ENCODE measurements at places on chromosomes 3 and 15.
A peak's percentile ranks its signal among the peaks of the same experiment; 100 is the strongest.

DNA sequence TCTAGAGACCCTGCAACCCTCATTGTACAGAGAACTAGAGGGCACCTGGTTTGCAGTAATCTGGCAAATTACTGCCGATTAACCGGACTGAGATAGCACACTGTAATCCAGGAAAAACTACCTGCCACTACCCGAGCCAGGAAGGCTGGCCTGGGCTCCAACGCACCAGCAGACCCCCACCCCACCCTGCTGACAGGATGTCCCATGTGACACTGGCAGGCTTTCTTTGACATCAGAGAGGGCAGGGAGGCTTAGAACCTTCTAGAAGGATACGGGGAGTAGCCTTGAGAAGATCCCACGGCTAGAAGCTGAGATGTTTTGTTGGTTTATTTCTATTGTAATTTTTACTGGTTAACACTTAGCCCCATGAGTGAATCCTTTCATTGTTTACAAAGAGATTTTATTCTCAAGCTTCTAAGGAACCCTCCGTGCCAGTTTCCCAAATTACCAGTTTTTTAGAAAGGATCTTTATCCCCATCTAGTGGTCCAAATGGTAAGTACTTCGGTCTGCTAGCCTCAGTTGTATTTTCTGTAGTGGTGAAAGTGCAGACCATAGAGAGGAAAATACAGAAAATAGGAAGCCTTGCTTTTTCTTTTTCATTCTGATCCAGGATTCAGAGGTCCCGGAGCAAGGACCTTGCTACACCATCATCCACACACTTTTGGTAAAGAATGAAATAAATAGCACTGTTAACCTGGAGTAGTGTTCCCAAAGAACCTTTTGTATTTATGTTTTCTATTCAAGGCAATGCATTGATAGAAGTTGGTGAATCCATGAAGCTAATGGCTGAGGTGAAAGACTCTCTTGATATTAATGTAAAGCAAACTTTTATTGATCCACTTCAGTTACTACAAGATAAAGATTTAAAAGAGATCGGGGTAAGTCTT is 81.9 kb upstream of the ADAMTSL3 start:
- DNase-seq: peak; percentile 62

DNA sequence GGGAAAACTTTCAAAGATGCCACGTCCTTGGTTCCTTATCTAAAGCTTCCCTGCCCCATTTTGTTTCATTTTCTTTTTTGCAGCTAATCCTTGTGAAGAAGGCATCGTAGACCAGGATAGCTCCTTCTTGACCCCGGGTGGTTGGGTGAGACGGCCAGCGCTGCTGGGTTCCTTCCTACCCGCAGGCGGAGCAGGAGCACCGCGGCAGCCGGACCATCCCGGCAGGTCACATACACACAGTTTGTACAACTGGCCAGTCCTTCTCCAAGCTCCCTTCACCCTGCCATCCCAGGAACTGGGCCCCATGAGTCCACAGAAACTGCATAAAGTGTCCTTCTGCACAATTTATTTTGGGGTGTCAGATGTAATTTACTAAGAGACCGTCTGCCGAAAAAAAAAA is 83.9 kb downstream of the MEGF11 start:
- DNase-seq: no peak

GRCh38 chr3:66492672-66493071 is 8.2 kb downstream of the LRIG1 start:
- DNase-seq: no peak

DNA sequence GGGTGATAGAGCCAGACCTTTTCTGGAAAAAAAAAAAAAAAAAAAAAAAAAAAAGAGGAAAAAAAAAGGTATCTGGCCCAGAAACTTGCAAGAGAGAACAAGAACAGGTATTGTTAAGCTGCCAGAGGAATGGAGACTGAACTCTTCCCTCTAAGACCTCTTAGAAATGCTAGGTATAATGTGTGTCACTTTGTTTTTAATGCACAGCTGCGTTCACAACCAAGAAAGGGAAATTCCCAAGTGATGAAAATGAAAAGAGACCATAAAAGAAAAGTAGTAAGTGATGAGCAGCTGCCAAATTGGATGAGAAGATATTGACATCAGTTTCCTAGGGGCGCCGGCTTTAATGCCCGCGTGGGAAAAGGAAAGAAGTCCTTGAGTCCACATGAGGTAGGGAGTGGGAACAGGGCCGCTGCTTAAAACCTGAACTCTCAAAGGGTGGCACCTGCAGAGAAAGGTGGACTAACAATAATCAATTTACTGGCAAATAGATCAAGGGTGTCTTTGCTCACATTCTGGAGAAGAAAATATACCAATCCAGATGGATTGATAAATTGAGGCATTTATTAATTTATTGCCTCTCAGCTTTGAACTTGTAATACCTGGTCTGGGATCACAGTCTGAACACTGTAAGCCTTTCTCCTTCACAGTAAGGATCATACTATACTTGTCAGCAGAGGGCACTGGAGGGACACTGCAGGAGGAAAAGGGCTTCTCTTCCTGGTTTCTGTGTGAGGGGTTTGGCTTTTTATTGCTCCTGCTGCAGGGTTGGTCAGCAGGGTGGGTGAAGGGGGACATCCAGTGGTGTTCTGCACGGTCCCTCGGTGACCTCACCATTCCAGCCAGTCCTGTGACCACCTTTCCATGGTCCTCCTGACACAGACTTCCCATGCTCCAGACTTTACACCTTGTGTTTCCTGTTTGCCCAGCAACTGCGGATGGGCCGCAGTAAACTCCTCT is 131.6 kb downstream of the AQP9 start:
- DNase-seq: peak; percentile 84

GRCh38 chr3:186451371-186451770 is 89.3 kb upstream of the DGKG start:
- DNase-seq: no peak

DNA sequence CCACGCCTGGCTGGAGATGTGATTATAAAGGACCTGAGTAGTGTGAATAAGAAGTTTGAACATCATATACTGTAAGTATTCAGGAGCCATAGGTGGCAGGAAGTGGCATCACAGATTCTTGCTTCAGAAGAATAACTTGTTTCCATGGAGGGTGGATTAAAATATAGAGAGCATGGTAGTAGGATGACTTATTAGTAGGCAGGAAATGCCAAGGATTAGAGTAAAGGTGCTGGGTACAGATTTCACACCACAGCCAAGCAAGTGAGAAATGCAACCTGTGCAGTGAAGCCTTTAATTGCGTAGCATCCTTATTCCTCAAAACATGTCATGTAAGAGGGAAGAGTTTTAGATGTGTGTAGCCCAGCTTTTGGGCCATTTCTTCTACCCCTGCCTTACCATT is 30.8 kb downstream of the IFT122 start:
- no peak for DNase-seq

GRCh38 chr15:50414624-50415023 is 9.6 kb upstream of the USP8 start:
- DNase-seq: no peak

GRCh38 chr3:97138914-97139541 is 324.6 kb downstream of the EPHA6 start:
- no peak for DNase-seq

GRCh38 chr3:187197335-187197649 is at the start of gene RTP1:
Gene RTP1, plus strand, starts transcription at chr3:187197486. Its CDS starts 30 bp downstream, at chr3:187197516.
- DNase-seq: no peak

DNA sequence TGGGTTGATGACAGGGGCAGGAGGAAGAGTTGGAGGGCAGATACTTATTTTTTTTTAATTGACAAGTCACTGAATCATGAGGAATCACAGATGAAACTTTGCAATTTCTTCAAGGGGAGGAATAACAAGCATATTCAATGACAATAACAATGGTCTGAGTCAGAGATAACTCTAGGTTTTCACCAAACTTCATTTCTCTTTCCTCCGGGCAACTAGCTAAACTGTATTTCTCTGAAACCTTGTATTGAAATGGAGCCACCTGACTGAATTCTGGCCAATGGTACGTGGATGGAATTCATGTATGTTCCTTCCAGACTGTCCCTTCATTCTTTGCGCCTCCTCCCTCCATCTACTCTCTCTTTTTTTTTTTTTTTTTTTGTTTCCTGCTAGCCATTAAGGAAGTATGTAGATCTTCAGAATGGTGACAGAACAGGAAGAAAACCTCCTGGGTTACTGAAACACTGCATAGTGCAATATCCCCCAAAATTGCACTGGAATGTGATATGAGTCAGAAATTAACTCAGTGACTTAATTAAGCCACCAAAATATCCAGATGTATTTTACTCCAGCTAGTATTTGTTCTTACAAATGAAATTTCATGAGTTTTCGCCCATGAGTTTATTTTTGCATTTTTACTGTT is 495.4 kb downstream of the OTOL1 start:
- no peak for DNase-seq

GRCh38 chr3:182469086-182469485 is 324.2 kb upstream of the ATP11B start:
- DNase-seq: no peak

GRCh38 chr3:36164400-36164799 is 215.9 kb upstream of the STAC start:
- no peak for DNase-seq

DNA sequence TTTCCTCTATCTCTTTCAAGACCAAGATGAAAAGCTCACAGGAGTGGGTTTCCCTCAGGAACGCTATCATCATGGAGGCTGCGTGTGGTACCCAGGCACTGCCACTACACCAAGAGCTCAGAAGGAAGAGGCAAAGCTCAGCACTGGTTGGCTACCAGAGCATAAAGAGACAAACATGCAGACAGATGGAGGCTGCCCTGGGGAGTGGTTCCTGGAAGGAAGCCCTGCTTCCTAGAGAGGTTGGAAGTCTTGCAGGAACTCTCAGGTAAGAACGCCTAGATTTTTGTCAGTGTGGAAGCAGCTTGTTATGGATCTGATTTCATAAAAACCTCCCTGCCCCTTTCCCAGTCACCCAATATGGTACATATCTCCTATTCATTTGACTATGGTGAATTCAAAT is 49.9 kb upstream of the ADCY5 start:
- DNase-seq: no peak

GRCh38 chr3:21509731-21510470 is 241.1 kb downstream of the ZNF385D start:
- no peak for DNase-seq

- no peak for DNase-seq
Measured at GRCh38 chr15:85475317-85475701, 94.9 kb downstream of the AKAP13 start.

- peak; percentile 79 for DNase-seq
Measured at GRCh38 chr3:67018105-67018788, 20.1 kb downstream of the KBTBD8 start.

- no peak for DNase-seq
Measured at GRCh38 chr15:33066584-33066983, 127.9 kb downstream of the FMN1 start.

DNA sequence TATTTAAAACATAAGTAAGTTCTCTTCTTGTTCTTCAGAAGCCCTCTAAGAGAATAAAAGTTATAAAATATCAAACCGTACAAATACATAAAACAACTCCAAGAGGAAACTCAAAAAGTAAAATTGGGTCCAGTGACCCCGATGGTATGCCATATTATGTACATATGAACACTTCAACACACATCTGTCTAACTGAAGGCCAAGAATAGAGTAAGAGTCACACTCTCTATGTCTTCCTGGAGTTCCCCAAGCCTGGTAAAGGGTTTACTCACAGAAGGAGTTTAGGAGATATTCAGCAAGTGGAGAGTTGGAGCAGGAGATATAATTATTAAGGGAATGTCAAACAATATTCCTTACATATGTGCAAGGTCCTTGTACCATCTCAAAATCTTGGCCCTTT is 101.3 kb upstream of the EIF1B start:
- no peak for DNase-seq

- DNase-seq: no peak
Measured at GRCh38 chr3:43005253-43005652, 26.1 kb downstream of the GASK1A start.

DNA sequence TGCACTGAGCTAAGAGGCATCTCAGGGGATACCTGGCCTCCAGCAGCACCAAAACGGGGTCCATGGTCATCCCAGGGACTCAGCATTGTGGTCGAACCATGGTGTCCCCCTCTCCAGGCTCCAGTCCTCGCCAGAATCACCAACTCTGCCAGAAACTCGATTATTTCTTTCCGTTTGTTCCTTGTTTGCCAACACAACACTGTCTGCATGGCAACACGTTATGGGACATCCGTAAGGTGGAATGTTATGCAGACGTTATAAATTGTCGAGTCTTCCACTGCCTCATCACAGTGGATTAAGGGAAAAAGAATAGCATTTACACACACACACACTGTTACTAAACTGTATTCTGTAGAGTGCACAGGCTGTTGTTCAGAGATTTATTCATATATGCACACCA is 52.5 kb upstream of the RPL32 start:
- no peak for DNase-seq

DNA sequence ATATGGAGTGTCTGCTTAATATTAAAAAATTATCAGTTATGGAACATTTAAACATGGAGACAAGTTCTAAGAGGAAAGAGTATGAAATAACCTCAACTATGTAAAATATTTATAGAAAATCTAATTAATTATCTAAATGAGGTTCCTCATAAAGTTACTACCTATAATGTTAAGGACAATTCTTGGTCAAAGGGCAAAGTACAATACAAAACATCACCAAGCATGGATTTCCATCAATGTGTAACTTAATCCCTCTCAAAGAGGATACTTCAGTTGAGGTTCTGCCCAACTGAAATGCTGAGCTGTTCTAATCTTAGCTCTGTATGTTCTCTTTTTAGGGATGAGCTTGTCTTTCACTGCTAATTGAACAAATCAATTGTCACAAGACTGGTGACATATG is 56.0 kb upstream of the CHRM5 start:
- no peak for DNase-seq

DNA sequence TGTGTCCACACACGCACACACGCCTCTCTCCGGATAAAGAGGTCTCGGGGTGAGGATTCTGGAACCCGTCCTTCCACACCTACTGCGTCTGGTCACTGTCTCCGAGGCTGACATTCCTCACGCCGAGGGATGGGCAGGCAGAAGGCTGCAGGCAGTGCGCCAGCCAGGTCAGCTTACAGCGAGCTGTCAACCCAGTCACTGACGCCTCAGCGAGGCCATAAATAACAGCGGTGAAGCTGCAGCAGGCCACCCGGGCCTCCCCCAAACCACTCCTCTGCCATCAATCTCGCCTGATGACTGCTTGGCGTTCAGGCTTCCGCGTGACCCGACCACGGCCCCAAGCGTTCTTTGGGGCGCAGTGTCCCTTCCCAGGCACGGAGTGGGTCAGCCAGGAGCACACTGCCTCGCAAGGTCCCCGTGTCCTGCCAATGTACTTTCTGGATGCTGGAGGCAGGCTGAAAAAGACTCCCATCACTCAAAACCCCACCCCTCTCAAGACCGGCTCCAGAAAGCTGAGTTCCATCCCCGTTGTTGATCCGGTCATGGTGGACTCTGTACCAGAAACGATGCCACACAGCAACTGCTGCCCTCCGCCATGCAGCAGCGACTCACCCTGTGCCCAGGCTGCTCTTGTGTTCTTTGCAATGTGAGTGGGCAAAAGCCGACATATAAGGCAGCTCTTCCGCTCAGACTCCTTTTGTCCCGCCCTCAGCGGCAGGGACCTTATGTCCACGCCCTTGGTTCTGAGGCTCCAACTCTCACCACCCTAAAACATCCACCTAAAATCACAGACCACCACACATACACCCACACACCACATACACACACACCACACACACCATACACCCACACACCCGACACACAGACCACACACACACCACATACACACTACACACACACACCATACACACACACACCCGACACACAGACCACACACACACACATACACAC is 27.1 kb downstream of the CPN2 start:
- no peak for DNase-seq

GRCh38 chr15:89768071-89768500 is 8.0 kb upstream of the MESP2 start:
- peak; percentile 68 for DNase-seq

- peak; percentile 11 for DNase-seq
Measured at GRCh38 chr3:157865352-157866000, 240.7 kb downstream of the SHOX2 start.
